ENCODE measurements at places on chromosomes 16 and 17.

DNA sequence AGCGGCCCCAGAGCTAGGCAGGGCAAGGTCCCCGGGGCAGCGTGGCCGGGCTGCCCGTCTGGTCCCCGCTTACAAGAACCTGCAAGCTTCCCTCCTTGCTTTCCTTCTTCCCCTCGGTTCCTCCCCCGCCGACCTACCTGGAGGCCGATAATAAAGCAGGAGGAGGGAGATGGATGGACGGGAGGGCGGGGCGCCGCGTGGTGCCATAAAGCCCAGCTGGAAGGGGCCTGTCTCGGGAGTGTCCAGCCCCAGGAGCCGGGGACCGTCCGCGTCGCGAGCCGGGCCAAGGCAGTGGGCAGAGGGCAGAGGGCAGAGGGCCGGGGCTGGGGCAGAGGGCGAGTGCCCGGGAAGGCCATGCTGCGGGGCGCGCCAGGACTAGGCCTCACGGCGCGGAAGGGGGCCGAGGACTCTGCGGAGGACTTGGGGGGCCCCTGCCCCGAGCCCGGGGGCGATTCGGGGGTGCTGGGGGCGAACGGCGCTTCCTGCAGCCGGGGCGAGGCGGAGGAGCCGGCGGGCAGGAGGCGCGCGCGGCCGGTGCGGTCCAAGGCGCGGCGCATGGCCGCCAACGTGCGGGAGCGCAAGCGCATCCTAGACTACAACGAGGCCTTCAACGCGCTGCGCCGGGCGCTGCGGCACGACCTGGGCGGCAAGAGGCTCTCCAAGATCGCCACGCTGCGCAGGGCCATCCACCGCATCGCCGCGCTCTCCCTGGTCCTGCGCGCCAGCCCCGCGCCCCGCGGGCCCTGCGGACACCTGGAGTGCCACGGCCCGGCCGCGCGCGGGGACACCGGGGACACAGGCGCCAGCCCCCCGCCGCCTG, at the start of gene BHLHA9:
Gene BHLHA9, plus strand, starts transcription at position 235 of the 820 bp plus-strand sequence. Its CDS starts 120 bp downstream, at position 355.
- DNase-seq = peak; percentile 50

DNA sequence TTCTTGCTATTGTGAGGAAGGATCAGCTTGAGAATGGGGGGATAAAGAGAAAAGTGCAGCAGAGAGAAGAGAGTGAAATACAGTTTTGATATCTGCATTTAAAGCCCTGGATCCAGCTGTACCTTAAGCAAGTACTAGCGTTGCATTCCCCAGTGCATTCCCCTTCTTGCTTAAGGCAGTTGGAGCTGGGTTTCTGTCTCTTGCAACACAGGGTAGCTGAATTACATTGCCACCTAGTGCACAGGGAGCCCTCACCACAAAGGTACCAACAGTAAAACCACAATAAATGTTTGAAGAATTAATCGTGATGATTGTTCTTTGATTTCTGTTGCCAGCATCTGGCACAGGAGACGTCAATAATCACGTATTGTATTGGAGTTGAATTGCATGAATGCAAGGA, 588.7 kb downstream of the RBFOX1 start:
- no peak for DNase-seq

- no peak for DNase-seq
Observed at GRCh38 chr17:2466931-2467330, 44.8 kb downstream of the METTL16 start.

DNA sequence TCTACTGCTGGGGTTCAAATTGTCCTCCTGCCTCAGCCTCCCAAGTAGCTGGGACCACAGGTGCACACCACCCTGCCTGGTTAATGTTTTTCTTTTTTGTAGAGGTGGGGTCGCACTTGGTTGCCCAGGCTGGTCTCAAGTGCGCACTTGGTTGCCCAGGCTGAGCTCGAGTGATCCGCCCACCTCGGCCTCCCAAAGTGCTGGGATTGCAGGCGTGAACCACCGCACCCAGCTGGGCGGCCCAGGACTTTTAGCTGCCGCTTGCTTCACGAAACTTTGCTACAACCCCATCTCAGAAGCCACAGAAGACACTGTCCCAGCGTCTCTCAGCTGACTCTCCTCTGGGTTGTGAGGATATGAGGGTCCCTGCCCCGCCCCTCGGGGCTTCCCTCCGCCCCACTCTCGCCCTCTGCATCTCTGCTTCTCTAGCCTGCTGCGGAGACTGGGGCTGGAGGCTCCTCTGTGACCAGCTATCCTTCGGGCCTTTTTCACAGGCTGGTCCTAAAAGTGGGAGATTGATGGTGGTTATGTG, 48.8 kb upstream of the CBX4 start:
- no peak for DNase-seq

DNA sequence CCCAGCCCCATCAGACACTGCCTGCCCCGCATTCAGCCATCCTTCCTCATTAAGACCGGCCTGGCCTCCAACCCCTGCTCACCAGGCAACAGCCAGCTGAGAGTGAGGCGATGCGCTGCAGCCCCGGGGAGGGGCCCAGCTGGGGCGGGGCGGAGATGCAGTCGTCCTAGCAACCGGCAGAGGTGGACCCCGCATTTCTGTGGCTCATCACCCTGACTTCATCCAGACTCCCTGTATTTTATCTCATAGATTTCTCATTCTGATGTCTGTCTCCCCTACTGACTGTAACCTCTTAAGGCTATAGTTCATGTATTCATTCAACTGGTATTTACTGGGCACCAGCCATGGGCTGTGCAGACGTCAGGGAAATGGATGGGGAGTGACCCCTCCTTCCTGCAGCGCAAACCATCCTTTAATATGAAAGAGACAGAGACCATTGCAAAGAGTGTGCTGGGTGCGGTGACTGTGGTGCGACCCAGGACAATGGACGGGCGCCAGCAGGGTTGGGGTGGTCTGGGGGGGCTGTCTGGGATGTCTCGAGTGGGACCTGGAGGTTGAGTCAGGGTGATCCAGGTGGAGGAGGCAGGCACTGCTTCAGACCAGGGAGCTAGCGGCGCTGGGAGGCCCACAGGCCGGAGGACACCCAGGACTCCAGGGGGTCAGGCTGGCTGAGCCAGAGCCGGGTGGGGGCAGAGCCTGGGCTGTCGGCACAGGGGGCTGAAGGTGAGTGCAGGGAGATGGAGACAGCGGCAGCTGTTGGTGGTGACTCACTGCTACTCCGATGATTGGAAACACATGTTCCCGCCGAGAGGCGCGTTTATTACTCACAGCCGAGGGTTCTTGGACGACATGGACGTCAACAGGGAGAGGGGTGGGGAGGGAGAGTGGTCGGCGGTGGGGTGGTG, 10.5 kb upstream of the TIMP2 start:
- DNase-seq = peak; percentile 55

- DNase-seq = no peak
Observed at GRCh38 chr16:83835586-83836566, 28.1 kb downstream of the HSBP1 start.

DNA sequence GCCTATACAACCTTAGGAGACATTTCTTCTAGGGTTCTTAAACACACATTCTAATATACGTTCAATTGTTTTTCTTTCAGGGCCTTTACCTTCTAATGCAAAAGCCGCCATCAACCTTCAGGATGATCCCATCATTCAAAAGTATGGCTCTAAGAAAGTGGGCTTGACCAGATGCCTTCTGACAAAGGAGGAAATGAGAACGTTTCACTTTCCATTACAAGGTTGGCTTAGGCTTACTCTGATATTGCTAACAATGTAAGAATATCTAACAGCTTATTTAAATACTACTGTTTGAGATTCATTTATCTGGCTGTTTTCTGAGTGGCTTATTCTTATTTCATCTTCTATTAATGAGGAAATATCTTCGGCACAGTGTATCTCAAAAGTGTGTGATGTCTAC, 15.4 kb downstream of the REXO5 start:
- no peak for DNase-seq

DNA sequence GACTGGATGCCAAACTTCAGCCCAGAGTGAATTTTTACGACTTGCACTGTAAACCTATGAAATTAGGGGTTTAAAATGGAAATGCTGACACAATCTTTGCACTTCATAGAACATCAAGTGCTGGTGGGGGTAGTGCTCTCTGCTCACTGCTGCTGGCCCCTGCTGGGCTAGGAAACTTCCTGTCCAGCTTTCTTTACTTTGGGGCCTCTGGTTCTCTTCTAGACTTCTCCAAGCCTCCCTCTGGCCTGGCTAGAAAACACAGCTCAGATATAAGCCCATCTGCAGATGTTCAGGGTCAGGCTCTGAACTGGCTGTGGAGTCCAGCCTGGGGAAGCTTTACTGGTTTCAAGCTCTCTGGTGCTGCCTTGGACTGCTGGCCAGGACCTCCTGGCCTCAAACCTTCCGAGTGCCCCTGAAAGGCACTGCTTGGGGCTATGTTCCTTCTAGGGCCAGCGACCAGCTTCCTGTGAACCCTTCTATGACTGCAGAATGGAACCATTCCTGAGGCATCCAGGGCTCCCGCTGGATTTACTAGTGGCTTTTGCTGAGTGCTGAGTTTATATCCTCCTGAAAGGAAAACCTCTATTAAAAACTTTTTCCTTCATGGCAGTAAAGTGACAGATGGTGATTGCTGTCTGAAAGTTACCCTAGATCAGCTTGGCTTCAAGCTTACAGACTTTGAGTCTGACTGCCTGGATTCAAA, 59.4 kb downstream of the TBX4 start:
- DNase-seq = no peak

DNA sequence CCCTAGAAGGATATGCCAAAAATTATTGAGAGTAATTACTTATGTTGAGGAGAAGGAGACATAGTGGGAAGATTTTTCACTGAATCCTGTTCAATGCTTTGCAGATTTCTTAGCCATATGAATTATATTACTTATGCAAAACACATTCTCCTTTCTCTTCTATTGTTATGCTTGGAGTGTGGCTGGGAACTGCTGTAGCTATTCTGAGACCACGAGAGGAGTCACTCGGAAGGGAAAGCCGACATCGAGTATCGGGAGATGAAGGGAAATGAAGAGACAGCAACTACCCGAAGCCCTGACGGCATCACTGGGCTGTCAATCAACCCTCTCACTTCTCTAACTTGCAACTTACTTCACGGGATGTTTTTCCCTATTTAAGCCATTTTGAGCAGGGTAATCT, 39.6 kb downstream of the STX8 start:
- no peak for DNase-seq

DNA sequence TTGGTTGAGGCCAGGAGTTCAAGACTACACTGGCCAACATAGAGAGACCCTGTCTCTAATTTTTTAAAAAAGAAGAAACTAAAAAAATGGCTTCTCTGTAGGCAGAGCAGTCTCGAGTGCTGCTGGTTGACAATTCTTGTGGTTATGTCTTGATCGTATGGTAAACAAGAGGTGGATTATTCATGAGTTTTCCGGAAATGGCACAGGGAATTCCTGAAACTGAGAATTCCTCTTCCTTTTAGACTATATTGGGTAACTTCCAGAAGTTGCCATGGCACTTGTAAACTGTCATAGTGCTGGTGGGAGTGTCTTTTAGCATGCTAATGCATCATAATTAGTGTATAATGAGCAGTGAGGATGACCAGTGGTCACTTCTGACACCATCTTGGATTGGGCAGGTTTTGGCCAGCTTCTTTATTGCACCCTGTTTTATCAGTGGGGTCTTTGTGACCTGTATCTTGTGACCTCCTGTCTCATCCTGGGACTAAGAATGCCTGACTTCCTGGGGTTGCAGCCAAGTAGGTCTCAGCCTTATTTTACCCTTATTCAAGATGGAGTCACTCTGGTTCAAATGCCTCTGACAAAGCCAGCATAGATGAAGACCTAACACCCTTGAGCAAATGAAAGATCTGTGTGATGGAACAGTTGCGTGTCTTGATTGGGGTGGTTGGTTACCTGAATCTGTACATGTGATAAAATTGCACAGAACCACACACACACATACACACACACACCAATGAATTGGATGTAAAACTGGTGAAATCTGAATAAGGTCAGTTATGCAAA, 30.2 kb downstream of the BMERB1 start:
- DNase-seq = no peak

DNA sequence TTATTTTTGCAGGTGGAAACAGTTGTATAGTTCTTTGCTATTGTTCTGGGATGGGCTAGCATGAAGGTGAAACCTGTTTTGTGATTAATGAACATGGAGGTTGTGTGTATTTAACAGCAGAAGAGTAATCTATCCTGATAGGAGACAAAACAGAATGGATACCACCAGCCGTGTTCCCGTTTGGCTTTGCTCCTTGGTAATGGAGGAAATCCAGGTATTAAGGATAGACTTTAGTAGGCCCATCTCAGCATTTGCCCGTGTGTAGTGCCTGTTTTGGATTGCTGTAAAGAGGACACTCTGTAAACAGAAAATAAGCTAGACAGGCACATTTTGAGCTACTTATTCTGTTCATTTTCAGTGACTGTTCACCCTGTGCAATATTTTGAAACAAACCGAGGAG, 215.1 kb downstream of the RBFOX1 start:
- DNase-seq = no peak

DNA sequence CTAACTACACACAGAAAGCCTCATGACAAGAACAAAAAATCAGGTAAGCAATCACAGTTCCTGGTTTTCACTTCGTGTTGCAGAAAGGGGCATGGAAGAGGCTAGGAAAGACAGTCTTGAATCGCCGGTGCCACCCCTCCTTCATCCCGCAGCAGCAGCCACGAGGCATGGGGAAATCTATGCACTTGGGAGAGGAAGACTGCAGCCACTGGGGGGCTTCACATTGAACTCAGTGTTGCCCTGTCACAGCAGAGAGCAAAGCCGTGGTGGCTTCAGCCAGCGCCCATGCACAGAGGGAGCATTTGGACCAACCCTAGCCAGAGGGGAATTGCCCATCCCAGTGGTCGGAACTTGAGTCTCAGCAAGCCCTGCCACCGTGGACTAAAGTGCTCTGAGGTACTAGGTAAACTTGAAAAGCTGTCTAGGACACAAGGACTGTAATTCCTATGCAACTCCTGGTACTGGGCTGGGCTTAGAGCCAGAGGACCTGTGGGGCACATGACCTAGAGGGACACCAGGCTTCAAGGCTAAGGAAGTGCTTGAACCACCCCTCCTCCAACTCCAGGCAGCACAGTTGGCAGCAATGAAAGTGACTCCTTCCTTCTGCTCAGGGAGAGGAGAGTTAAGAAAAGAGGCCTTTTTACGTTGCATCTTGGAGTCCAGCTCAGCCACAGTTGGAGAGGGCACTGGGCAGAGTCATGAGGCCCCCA, 35.2 kb upstream of the ATP2C2 start:
- peak; percentile 71 for DNase-seq

GRCh38 chr17:45719335-45720071, 64.6 kb upstream of the CRHR1 start:
- no peak for DNase-seq

GRCh38 chr17:74280093-74280513, 6.1 kb downstream of the DNAI2 start:
- DNase-seq = no peak

DNA sequence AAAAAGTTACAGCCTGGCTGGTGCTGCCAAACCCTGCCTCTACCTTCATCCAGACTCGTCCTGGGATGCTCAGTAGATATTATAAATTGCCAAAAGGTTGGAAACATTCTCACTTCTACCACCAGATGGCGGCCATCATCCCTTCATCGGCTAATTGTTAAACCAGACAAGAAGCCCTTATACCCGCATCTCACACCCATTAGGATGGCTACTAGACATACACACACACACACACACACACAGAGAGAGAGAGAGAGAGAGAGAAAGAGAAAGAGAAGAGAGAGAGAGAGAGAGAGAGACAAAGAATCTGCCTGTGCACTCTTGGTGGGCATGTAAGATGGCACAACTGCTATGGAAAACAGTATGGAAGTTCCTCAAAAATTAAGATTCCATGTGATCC, 15.0 kb upstream of the SCIMP start:
- DNase-seq = peak; percentile 74

All from colonic mucosa (tissue), 4 donors.